Stimulated activated CD8-positive, alpha-beta memory T cell treated with anti-CD3 and anti-CD28 coated beads, Interleukin-7, amount 100 ng/mL, for 1 hour (primary cell): ENCODE measurements at places on chromosomes 4 and X.

- DNase-seq = no peak
Measured at GRCh38 chr4:91838181-91838861, 465.4 kb upstream of the GRID2 start.

GRCh38 chr4:158314756-158315487 is 104.6 kb downstream of the TMEM144 start:
- DNase-seq = no peak

DNA sequence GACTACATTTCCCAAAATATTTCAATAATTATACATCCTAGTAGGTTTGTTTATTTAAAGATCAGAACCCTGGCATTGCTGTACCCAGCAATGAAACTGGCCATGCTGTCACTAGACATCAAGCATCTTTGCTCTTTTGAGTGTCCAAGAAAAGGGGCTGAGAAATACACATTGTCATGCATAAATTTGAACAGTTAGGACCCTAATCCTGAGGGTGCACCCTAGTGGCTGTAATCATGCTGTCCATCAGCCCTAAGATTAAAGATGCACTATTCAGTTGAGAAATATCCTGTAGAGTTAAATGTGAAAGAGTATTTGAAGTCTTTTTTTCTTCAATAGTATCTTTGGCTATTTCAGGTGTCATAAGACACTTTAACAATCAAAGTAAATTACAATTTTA is 108.8 kb downstream of the NFKB1 start:
- DNase-seq = no peak

GRCh38 chr4:156672492-156673305 is 298.9 kb downstream of the PDGFC start:
- no peak for DNase-seq

- DNase-seq = no peak
Measured at GRCh38 chrX:148928811-148929210, 428.4 kb downstream of the AFF2 start.

GRCh38 chrX:74464722-74465121 is 43.4 kb downstream of the SLC16A2 start:
- DNase-seq = no peak

DNA sequence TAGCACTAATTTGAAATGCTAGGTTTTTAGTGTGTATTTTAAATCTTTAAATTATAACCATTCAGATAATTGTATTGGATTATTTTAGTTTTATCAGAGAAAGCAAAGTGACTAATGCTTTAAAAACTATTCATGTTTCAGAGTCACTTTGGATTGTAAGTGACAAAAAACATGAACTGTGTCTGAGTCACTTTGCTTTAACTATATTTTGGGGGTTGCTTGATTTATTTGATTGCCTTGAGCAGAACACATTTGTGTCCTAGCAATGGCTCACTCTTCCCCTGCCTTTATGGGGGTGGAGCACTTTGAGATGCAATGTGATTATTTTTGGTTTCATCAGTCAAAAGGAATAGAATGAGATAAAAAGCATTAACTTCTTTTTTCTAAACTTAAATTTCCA is 188.4 kb upstream of the ARX start:
- no peak for DNase-seq

DNA sequence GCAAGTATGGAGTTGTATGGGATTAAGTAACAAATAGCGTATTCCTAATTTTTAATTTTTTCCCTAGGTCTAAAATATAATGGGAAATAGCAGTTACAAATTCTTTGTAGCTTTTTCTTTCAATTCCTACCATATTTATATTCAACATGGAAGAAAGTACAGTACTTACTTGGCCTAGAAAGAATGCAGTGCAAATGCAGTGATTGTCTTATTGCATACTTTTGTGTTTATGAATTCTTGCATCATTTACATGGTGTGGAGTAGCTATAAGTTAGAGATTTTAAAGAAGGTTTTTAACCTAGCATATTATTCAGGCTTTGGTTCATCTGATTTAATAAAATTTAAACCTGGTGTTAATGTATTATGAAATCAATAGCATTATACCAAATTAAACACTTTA is 263.3 kb downstream of the BMPR1B start:
- DNase-seq = no peak
